NCI-H345 (cell line): ENCODE measurements at places on chromosomes 13 and 19.
A peak's percentile ranks its signal among the peaks of the same experiment; 100 is the strongest.

DNA sequence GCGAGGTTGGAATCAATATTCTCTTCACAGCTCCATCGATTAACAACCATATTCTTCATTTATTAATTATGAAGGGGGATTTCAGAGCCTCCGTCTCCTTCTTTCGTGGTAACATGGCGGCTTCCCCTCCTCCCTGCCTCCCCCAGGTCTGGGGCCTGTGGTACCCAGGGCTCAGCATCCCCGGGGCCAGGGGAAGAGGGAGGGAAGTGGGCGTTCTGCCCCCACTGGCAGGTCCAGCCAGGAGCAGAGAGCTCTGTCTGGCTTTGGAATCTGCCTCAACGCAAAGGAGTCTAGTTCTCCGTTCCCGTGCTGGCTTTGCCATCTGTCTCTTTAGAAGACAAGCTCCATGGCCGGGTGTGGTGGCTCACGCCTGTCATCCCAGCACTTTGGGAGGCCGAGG, 37.8 kb upstream of the ONECUT3 start:
- no peak for DNase-seq

DNA sequence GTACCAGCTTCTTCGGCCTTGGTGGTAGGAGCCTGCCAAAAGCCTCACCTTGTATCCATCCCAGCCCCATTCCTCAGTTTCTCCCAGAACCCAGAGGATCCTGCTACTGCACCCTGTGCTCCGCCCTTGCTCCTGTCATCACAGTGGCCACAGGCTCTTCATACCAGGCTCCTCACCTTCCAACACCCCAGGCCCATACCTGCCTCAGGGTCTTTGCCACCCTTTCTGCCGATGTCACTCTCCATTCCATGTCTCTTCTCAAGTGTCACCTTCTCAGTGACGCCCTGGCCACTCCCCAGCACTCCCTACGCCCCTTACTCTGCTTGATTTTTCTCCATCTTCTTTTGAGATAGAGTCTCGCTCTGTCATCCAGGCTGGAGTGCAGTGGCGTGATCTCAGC, 2.0 kb upstream of the SRRM5 start:
- DNase-seq: no peak

GRCh38 chr13:67306742-67307141, 76.6 kb upstream of the PCDH9 start:
- no peak for DNase-seq

GRCh38 chr13:86710896-86711295, 911.7 kb upstream of the SLITRK6 start:
- DNase-seq: no peak

GRCh38 chr19:41527089-41527488, 48.9 kb upstream of the CEACAM21 start:
- DNase-seq: no peak

- DNase-seq: peak; percentile 88
Measured at GRCh38 chr19:37334179-37335071, 36.5 kb upstream of the ZNF527 start.

GRCh38 chr19:15576526-15577156, 38.4 kb upstream of the CYP4F8 start:
- DNase-seq: no peak

DNA sequence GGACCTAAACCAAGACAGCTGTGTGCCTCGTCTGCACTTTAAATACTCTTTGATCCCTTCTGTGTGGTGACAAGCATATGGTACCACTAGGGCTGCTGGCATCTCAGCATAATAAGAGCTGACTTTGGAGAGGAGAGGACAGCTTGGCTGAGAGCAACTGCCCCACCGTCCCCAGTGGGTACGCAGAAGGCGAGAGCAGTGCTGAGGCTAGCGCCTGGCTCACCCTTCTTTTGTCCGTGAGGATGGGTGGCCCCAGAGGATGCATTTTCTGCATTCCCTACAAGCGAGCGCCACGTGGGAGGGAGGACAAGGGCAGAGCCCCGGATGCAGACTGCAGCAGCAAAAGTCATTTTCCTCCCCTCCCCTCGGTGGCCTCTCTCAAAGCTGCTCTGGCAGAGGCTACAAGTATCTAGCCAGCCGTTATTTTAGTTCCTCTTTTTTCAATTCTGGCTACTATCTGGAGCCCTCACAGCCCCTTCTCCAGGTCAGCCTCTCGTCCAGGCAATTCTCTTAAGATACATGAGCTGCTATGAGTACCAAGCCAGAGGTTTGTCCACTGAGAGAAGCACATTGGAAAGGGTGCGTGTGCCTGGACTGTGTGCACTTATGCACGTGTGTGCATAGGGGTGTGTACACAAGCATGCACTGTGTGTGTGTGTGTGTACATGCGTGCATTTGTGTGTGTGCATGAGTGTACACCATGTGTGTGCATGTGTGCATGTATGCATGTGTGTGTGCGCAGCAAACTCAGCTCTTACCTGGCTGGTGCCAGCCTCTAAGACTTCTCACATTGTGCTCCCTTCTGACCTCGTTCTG, 51.3 kb downstream of the RAB20 start:
- no peak for DNase-seq

- no peak for DNase-seq
Measured at GRCh38 chr13:52393572-52394357, 12.2 kb downstream of the THSD1 start.

DNA sequence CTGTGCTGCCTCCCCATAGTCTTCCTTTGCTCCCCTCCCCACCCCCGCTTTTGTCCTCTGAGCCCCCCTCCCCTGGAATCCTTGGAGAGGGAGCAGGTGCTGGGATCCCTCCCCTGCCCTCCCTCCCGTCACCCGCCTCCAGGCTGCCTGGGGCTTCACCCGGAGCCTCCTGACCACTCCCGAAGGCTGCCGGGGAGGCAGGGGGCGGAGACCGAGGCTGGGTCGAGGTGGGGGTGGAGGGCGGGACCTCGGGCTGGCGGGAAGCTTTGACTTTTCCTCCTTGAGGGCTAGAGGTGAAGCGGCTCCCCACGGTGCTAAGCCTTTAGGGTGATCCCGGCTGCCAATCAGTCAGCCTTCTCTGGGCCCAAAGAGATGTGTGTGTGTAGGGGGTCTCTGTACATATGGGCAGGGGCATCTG, 1.5 kb downstream of the KMT5C start:
- peak; percentile 86 for DNase-seq

DNA sequence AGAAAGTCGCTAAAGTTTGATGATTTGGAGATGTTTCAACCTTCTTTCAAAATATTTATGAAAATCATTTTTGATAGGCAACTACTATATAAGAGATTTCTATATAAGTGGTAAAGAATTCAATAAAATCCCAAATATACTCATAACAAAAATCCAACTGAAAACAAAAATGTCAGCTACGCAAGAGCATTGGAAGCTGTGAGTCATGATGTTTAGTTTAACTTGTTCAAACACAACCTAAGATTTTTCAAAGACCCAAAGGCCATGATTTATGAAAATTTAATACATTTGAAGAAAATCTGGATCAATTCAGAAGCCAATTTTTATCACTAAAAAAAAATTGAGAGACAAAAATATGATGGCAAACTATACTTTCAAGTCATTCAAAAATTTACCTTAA, 226.6 kb downstream of the MZT1 start:
- DNase-seq: no peak

DNA sequence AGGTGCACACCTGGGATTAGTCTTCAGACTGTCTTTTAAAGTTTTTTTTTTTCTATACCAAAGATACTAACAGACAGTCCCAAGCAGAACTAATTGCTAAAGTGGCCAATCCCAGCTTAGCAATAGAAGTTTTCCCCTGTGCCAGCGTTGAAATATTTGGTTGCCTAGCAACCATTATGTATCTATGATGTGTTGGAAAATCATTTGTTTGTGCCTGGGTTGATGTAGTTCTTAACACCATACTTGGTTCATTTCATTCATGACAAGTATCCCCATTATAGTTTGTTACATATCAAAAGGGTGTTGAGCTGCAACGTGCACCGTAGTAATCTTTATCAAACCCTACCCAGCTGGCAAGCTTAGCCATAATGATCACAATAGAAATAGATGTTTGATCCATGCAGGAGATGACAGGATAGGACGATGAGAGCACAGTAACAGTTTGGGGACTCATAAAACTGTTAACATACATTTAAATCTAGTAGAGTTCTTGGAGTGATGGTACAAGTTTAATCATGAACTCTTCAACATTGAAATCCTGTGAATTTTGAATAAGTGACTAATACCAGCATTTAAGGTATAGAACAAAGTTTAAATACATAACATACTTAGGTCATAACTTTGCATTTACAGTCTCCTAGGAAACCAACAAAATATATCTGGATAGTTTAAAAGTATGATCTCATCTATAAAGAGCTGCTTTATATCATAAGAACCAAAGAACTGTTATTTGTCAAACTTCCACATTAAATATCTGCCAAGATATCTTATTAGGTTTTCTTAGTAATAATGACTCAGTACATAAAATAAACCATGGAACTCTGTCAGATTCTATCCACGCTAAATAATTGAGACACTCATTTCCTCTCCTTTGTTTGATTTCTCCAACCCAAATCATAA, 73.4 kb downstream of the MBNL2 start:
- no peak for DNase-seq

GRCh38 chr13:113400621-113401451, 36.9 kb upstream of the GRTP1 start:
- DNase-seq: no peak

GRCh38 chr19:39555883-39556282, 15.9 kb upstream of the EID2 start:
- DNase-seq: no peak
